ENCODE measurements at places on chromosomes 13 and 19.

GRCh38 chr19:43784241-43784980 is 3.6 kb upstream of the KCNN4 start:
- peak; percentile 75 for DNase-seq

GRCh38 chr13:98766697-98767096 is 14.2 kb upstream of the SLC15A1 start:
- no peak for DNase-seq

DNA sequence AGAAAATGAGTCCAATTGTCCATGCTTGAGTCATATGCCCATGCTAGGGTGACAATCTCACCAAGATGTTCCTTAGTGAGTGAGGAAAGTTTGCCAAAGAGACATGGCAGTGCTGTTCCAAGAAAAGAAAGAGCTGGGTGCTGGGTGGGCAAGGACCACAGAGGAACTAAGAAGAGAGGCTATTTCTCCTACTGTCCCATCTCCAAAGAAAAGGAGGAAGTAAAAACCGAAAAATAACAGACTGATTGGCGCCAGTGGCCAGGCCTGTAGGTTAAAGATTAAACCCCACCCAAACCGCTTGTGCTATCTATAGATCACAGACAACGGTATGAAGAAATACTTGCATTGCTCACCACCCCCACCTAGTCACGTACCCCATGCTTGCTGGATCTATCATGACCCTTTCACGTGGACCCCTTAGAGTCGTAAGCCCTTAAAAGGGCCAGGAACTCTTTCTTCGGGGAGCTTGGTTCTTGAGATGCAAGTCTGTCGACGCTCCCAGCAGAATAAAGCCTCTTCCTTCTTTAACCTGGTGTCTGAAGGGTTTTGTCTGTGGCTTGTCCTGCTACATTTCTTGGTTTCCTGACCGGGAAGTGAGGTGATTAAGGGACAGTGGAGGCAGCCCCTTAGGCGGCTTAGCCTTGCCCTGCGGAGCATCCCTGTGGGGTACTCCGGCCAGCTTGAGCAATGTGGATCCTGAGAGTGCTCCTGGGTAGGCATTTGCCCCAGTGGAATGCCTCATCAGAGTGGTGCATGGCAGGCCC is 606.5 kb downstream of the UQCRFS1 start:
- DNase-seq, result no peak

DNA sequence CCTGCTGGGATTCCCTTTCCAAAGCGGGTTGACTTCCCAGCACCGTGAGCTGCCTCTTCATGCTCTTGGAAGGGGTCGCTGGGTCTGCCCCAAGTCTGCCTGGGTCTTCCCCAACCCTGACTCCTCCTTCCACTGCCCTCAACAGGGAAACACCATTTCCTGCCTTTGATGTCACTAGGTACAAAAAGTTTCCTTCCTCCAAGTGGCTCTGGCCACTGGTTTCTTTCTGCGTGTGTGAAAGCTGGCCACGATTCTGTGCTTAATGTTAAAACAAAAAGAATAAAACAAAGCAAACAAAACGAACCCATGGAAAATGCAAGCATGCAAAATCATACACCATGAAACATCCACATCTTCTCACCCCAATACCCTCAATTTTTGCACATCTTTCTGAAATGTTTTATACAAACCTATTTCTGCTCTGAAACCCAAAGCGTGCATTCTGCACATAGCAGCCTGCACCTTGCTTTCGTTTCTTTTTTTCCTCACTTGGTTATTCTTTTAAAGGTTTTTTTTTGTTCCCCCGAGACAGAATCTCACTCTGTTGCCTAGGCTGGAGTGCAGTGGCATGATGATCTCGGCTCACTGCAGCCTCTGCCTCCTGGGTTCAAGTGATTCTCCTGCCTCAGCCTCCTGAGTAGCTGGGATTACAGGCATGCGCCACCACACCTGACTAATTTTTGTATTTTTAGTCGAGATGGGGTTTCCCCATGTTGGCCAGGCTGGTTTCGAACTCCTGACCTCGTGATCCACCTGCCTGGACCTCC is 12.5 kb upstream of the TNFSF9 start:
- DNase-seq, result no peak

DNA sequence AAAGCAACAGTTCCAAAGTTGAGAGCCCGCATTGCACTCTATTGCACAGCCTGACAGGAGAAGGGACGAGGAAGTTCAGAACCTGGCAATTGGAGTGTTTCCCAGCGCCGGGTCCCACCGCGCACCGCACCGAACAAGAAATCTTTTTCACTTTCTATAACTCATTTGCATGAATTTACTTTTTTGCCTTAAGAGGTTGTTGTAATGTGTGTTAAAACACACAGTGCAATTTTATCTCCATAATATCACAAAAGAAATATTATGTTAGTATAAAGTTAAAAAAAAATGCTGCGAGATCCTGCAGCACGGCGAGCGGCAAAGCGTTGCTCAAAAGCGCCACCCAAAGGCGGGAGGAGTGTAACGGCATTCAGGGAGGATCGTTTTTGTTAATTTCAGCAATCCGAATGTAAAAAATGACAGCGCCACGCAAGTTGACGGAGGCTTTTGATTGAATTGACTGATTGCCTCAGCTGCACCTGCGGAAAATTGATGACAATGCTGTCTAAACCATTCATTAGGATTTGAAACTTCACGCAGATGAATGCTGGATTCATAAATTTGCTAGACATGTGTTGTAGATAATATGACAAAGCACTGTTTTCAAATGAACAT is 303.6 kb upstream of the ZNF507 start:
- DNase-seq, result no peak

DNA sequence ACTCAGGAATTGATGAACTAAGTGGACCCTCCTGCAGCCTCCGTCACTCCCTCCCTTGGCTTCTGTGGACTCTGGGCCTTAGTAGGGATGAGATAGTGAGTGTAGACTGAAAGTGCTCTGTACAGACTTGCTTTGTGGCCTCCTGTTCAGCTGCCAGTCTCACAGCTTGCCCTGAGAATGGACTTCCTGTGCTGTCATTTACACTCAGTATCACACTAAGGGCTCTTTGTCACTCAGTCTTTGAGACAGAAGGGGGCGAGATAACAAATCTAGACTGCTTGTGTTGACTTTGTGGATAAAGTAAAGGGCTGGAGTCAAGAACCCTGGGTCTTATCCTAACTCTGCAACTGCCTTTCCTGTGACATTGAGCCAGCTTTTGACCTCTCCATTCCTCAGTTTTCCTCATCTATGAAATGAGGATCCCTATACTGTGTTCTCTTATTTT is 21.0 kb upstream of the SPRY2 start:
- DNase-seq, result no peak

- no peak for DNase-seq
Observed at GRCh38 chr13:60075850-60076249, 87.9 kb downstream of the DIAPH3 start.

- no peak for DNase-seq
Observed at GRCh38 chr19:3398900-3399278, 32.5 kb downstream of the NFIC start.

GRCh38 chr13:113724780-113725315 is 34.2 kb upstream of the TMEM255B start:
- peak; percentile 91 for DNase-seq

DNA sequence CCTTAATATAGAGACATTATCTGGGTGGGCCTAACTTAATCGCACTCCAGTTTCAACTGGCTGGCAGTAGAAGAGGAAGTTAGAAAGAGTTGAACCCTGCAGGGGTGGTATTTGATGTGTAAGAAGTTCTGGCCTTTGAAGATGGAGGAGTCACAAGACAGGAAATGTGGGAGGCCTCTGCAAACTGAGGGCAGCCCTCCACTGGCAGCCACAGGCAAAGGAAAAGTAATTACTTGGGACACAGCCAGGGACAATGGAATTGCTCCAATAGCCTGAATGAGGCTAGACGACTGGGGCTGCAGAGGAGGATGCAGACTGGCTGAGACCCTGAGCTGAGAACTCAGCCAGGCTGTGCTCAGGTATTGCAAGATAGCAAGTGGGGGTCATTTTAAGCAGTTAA is 703.3 kb upstream of the ARGLU1 start:
- DNase-seq, result no peak

DNA sequence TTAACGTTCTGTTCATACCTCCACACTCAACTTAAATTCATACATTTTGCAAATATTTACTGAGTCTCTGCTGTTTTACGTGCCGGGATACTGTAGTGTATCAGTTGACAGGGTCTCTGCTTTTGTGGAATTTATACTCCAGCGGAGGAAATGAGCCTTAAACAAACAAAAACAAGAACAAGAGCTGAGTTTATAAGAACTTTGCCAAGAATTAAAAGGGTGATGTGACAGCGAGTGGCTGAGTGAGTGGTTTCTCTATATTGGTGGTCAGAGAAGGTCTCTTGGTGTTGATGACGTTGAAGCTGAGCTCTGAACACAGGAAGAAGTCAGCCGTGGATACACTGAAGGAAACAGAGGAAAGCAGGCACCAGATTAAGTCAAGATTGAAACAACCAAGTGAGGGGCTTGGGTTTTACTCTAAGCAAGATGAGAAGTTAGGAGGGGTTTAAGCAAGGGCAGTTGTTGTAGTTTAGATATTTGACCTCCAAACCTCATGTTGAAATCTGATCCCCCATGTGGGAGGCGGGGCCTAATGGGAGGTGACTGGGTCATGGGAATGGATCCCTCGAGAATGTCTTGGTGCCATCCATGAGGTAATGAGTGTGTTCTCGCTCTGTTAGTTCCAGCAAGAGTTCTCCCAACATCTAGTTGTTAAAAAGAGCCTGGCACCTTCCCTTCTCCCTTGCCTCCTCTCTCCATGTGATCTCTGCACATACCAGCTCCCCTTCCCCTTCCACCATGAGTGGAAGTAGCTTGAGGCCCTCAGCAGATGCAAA is 248.3 kb downstream of the DCLK1 start:
- DNase-seq, result no peak

DNA sequence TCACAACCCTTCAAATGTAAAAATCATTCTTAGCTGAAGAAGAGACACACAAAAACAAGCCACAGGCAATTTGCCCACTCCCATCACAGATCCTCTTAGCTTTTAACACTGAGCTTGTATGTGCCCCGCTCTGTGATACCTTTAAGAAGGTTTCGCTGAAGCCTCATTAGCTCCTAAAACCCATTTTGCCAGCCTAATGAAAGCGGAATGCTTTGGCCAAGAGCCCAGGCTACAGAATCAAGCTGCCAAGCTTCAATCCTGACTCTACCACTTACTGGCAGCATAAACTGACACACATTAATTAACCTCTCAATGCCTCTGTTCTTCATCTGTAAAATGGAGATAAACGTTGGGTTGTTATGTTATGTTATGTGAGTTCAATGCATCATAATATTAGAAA is 10.5 kb downstream of the ZNF112 start:
- DNase-seq, result no peak

DNA sequence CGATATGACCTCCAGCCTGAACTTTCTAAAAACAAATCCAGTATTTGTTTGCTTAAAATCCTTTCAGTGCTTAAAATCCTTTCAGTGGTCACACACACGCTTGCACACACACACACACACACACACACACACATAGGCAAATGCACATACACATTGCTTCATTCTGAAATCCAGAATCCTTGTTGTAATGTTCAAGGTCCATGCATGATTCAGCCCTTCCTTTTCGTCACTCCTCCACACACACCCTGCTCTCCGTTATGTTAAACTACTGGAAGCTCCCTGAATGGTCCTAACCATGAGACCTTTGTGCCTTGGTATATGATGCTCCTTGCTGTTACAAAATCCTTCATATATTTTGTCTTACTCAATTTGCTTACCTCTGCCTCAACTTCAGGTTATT is 44.9 kb downstream of the SERTM1 start:
- DNase-seq, result no peak

GRCh38 chr13:25886438-25887214 is 165.2 kb downstream of the SHISA2 start:
- DNase-seq, result peak; percentile 52

DNA sequence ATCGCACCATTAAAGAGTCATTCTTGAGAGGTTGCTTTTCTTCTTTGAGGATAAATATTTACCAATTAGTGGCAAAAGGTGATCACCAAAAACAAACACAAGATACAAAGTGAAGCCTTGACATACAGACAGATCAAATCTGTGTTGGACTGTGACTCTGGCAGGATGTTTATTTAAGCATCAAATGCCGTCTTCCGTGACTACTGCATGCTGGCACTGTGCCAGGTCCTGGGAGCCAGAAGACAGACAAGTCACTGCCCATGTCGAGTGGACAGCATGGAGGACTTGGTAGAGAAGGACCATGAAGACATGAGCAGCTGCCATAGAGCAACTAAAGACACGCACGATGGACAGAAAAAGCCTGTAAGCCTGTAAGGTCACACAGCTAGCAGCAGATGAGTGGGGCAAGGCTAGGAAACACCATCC is 92.8 kb upstream of the FARP1 start:
- DNase-seq, result no peak

GRCh38 chr13:48731957-48732569 is 78.3 kb downstream of the CYSLTR2 start:
- DNase-seq, result peak; percentile 63

Data from stimulated activated CD4-positive, alpha-beta T cell treated with anti-CD3 and anti-CD28 coated beads, Interleukin-4, amount 100 ng/mL, for 24 hours (primary cell).